SK-N-MC (cell line): ENCODE measurements at places on chromosomes 3 and 15.

- no peak for DNase-seq
Observed at GRCh38 chr3:137642831-137643230, 121.3 kb upstream of the SOX14 start.

GRCh38 chr15:49619226-49619625 is 1.4 kb downstream of the FAM227B start:
- no peak for DNase-seq

DNA sequence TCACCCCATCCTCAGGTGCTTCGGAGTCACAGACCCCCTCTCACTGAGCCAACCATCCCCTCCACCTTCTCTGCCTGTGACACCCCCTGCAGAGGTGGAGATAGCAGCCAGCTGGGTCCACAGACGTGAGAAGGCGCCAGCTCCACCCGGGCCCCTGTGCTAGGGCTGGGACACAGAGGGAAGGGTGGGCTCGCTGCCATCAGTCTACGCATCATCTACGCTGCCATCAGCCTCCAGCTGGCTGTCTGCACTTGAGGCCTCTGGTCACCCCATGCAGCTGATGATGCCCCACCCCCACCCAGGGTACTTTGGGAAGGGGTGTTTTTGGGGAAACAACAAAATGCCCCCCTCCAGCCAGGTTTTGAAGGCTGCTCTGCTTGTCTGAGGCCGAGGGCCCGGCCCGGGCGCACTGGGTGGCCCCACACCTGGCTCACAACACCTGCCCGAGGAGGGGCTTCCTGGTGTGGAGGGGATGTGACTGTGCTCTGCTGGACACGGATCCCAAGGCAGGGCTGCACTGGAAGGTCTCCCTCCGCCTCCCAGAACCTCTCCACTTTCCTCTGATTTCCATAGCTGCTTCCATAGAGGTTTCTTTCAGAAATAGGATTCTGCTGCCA is 163.4 kb upstream of the IQSEC1 start:
- DNase-seq, result no peak

DNA sequence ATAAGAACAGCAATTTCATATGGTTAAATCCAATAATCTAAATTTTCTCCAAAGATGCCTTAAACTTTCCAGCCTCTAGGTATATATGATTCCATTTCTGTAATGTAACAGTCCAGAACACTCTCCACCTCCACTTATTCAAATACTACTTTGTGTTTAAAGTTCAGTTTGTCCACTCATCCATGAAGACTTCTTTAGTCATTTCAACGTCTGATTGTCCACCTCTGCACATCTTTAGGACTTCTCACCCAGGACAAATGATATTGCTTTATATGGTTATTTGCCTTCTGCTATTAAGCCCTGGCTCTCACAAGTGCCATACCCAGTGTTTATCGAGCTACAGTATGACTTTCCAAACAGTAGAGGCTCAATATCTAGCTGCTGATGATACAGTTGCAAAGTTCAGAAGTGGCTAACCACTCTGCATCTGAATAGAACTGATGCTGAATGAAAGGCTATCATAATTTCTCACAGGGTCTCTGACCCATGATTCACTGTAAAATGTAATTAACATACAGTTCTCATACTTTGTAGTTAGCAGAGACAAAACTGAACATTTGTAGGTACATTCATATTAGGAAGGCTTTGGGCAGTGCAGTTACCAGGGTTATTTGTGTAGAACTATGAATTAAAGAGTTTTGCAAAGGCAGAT is 93.7 kb upstream of the MBNL1 start:
- DNase-seq, result no peak

GRCh38 chr3:198061119-198062067 is 101.4 kb downstream of the LMLN start:
- no peak for DNase-seq

GRCh38 chr3:99999536-99999935 is 114.8 kb downstream of the FILIP1L start:
- DNase-seq, result no peak

- no peak for DNase-seq
Observed at GRCh38 chr3:50600841-50601591, 10.6 kb downstream of the CISH start.

- DNase-seq, result no peak
Observed at GRCh38 chr3:80285388-80285787, 517.6 kb upstream of the ROBO1 start.

DNA sequence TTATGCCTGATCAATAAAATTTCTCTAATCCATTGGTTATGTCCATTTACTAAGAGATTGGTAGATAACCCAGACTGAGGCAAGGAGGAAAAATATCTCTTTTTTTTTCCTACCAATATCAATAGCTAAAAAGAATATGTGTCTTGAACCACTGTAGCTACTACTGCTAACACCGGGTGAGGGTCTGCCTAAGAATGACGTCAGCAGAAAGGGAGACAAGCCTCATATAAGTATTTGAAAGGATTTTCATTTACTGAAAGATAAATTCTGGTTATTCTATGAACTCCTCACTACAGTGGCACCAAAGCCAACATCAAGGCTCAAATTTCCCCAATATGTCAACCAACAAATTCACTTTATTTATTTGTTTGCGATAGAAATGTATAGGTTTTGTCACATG is 389.0 kb upstream of the ALCAM start:
- no peak for DNase-seq

DNA sequence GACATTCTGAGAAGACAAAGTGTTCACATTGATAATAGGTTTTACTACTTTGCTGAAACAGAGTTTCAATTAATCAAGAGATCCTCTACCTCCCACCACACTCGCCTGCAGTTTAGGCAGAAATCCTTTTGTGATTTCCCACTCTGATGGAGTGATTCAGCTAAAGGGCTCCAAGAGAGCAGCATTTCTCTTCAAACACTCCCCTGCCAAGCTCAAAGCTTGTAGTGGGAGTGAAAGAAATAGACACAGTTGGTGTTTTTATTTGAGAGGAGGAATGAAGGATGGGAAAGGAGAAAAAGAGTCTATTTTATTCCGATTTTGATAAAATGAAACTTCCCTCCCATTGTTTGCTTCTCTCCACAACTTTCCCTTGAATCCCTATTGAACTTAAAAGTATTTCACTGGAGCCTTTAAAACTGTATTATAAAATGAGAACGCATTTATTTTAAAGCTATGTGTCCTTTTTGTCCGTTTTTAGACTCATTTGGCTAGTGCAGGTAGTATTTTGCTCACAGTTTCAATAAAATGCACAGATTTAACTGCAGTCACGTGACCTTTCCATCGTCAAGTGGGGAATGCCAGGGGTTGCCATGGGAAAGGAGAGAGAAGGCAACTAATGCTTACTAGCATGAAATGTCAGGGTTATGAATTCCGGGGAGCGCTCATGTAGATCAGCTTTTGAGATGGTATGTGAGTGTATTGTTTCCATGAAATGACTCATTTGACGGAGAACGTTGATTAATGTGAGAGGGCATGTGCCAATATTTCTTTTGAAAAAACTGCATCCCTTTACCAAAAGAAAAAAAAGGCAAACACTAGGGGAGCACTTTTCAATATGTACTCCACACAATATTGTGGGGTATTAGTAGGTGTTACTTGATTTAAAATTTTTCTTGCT is 7.7 kb upstream of the OSBPL11 start:
- no peak for DNase-seq

DNA sequence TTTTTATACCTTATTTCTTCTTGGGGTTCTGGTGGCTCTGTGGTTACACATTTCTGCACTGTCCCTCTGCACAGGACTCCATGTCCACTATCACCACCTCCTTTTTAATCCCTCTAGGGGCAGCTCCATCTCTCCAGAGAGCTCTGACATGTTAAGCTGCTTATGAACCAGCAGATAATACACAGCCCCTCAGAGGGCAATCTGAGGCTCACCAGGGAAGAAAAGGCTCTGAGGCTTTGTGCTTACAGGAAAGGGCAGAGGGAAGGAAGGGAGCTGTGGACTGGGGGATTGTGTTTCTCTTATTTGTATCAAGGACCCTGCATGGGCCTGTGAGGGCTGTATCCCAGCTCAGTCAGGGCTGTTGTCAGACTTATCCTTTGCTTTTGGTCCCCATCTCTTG is 164.5 kb downstream of the EPHB1 start:
- DNase-seq, result no peak

DNA sequence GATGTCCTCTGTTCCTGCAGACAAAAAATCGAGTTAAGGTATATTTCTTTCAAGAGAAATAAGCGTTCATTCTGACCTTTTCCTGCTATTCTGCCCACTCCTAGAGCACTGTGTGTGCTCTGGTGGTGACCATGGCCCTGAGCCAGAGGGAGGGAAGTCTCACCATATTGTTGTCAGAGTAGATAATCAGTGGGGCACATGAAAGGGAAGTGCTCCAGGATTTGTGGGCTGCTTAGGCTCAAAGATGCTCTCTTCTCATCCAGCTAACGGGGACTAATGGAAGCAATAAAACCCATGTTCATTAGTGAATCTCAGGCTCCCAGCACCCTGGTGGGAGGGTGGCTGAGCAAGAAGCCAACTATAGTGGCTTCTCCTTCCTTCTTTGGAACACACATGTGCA is 70.7 kb upstream of the EOMES start:
- DNase-seq, result no peak

DNA sequence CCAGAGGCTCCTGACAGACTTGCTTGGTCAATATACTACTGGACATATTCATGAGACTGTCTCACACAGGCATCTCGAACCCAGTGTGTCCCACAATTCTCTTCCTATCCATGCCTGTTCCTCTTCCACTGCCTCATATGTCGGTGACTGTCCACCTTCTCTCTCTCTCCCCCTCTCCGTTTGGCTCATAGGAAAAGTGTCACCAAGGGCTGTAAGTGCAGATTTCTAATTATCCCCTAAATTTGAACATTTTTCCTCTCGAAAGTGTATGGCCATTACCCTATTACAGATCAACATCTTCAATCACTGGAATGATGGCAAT is 22.5 kb upstream of the MUC20 start:
- no peak for DNase-seq

DNA sequence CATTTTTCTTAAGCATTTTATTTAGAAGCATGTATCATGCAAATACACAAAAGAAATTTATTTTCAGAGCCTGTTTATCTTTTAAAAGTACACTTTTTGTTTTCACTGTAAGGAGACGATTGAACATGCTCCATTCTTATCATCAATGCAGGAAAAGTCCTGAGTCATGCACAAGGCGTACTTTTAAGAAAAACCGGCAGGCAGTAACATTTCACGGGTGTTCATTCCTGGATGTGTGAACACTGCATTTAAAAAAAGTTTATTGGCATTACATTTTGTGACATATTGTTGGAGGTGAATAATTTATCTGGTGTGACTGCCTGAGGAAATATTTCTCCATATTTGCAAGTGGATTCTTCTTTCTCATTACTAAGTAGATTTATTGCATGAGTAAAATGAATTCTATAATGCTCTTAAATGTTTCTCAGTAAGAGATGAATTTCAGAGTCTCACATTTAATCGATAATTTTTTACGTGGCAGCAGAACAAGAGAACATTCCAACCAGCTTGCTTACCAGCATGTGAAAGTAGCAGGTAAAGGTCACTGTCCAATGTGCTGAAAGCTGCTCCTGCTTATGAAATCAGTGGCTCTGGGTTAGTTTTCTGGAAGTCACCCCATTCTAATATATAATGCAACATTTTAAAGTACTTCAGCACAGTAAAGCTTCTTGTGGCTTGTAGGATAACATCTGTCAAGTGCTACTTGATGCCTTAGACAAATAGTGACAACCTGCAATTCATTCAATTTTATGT is 87.0 kb downstream of the SV2B start:
- peak; percentile 35 for DNase-seq

DNA sequence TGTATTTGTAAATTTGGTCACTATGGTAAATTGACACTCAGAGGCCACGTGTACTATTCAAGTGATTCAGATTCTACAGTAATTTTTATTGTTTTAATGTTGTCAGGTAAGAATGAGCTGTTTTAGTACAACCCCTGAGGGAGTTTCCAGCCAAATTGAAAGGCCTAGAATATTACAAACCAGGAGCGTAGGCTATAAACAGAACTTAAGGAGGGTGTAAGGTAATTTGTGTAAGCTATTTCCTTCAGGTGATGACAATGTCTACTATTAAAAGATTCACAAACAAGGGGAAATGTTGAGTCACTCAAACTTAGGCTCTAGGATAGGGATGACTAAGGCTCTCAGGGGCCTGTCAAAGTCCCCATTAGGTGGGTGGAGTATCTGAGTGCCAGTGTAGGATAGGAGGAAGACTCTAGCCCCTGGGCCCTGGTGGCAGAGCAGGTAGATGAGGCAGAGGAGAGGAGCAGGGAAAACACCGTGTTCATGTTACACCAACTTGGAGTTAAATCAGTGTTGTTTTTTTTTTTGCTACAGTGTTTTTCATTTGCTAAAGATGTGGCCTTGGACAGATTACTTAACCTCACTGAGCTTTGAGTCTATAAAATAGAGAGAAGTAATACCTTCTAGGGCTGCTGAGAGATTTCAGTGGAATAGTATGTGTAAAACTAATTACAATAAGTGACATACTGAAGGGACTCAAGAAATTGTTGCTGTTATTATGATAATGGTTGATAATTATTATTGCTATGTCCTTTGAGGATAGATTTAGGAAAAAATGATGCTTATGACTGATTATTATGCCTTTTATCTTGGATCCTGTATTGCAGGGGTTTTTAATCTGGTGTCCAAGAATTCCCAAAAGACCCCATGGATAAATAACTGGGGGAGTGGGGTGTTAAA is 10.3 kb downstream of the TM4SF1 start:
- no peak for DNase-seq

DNA sequence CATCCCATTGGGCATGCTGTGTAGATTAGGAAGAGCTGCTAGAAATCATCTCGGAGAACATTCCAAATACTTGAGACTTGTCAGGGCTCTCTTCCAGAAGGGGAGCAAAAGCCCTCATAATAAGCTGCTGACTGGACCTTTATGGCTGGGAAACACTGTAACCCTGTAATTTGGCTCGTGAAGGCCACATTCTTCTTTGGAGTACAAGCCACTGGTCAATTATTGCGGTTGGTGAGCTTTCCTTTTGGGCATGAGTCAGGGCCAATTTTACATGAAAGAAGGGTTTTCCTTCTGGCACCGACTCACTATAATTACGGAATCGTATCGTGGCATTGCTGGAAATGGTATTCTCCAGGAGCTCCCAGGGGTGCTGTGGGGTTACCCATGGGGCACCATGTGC is 434.5 kb upstream of the RGMA start:
- no peak for DNase-seq

- no peak for DNase-seq
Observed at GRCh38 chr3:31505371-31506048, 27.2 kb upstream of the STT3B start.

DNA sequence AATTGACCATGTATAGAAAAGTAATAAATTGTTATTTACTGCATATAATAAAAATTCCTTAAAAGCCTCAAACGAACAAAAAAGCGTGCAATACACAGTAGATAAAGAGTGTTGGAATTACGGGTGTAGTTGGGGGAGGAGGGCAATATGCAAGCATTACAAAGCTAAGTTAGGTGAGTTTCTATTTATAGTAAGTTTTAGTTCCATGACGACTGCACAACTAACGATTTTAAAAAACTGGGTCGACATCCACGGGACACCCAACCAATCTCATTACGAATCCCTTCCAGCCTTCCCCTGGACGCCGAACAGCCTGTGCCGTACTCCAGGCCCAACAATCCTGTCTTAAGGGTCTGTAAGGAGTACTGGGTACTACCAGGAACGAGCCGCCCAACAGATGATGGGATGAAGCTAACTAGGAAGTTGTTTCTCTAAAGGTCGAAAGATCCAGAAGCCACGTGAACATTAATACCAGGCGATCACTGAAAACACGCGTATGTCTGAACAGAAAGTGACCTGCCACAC is 677 bp downstream of the POLQ start:
- DNase-seq, result no peak
